ENCODE measurements at places on chromosomes 3 and 15. TPM values are rescaled to one million over a fixed set of nuclear protein-coding genes. Genes with fewer than 3 reads are reported as not detected.

- no peak overlapping the region for H3K27ac ChIP-seq
- H3K4me3 ChIP-seq, result no peak overlapping the region
- H3K4me1 ChIP-seq, result no peaks in the 10 kb centered on the region
- H3K36me3 ChIP-seq, result no peaks in the 10 kb centered on the region
- H3K27me3 ChIP-seq, result no peaks in the 10 kb centered on the region
These were observed 81.5 kb upstream of the AKAP13 start for GRCh38 chr15:85298941-85299340.

- H3K27me3 ChIP-seq, result peaks cover 3% of the 10 kb centered on the region
- H3K36me3 ChIP-seq, result no peaks in the 10 kb centered on the region
- no peaks in the 10 kb centered on the region for H3K4me1 ChIP-seq
- H3K4me3 ChIP-seq, result peak within 1 kb of the TSS; percentile 44
- no peak within 1 kb of the TSS for H3K27ac ChIP-seq
- no peak for DNase-seq
These were observed at the start of gene ENTPD3 for GRCh38 chr3:40387001-40387894. ENTPD3 (plus strand) TSS chr3:40387184; CDS start chr3:40388058, 874 bp downstream.

DNA sequence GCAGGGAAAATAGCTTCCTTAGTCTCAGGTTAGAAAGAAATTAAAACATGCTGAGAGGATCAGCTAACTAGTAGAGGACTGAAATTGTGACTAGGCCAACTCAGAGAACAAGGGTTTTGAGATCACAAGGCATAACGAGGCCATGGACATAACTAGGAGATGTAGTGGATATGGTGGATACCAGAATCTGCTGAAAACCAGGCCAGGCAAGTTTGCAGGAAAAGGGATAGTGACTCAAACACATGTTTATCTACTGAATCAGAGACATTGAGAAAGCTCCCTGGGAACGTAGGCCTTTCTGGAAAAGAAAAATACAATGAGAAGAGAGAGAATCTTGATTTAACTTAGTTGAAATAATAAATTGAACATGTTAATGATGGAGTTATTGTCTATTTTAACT lies 326.5 kb upstream of the GBE1 start:
- peak; percentile 10 for DNase-seq
- H3K27ac ChIP-seq, result no peak overlapping the region
- no peak overlapping the region for H3K4me3 ChIP-seq
- H3K4me1 ChIP-seq, result no peaks in the 10 kb centered on the region

Gene CDHR4
- not detected for total RNA-seq

GRCh38 chr3:107855710-107856109 lies 235.1 kb downstream of the CD47 start:
- no peak for DNase-seq
- H3K4me3 ChIP-seq, result no peak overlapping the region
- H3K27me3 ChIP-seq, result no peaks in the 10 kb centered on the region
- no peaks in the 10 kb centered on the region for H3K36me3 ChIP-seq
- H3K27ac ChIP-seq, result no peak overlapping the region
- no peaks in the 10 kb centered on the region for H3K4me1 ChIP-seq

DNA sequence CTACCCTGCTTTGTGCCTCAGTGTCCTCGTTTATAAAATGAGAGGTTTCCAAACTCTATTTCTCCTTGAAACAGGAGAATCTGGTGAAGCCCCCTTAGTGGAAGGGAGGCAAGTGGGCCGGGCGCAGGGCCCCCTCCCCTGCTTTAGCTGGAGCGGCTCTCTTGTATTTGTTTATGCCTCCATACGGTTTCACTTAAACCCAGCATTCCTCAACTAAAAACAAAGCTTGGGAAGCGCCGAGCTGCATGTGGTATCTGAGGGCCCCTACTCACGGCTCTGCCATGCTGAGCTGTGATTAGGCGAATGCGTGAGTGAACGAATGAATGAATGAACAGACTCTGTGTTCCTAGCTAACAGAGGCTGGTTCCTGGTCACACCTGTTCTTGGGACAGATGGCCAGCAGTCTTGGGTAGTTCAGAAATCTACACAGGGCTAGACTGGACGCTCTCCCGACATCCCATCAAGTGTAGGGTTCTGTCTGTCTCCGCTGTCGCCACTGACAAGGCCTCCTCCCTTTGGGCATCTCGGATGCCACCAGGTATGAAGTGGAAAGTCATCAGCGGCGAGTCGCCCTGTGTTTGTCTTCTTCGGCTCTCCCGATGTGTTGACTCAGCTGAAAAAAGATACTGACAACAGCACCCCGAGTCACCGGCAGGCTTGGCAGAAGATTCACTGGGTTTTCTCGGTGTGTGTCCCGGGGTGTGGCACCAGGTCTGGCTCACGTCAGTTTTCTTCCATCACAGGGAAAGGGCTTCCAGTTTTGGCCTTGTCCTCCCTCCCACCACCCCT lies 42.4 kb upstream of the VPS8 start:
- no peak overlapping the region for H3K4me3 ChIP-seq
- H3K27me3 ChIP-seq, result no peaks in the 10 kb centered on the region
- H3K4me1 ChIP-seq, result no peaks in the 10 kb centered on the region
- no peak overlapping the region for H3K27ac ChIP-seq

Gene GOLGA8G
- total RNA-seq, result not detected

- no peaks in the 10 kb centered on the region for H3K4me1 ChIP-seq
- no peak for DNase-seq
- H3K27me3 ChIP-seq, result no peaks in the 10 kb centered on the region
- H3K27ac ChIP-seq, result no peak overlapping the region
- no peak overlapping the region for H3K4me3 ChIP-seq
These were observed 5.5 kb downstream of the IL12A start for GRCh38 chr3:159994182-159994581.

- H3K27me3 ChIP-seq, result no peaks in the 10 kb centered on the region
- H3K36me3 ChIP-seq, result no peaks in the 10 kb centered on the region
- H3K4me1 ChIP-seq, result no peaks in the 10 kb centered on the region
- H3K27ac ChIP-seq, result no peak overlapping the region
- DNase-seq, result no peak
These were observed 509.5 kb downstream of the TBL1XR1 start for GRCh38 chr3:176687754-176688153.

- H3K27ac ChIP-seq, result no peak overlapping the region
- no peaks in the 10 kb centered on the region for H3K27me3 ChIP-seq
- no peak for DNase-seq
- no peak overlapping the region for H3K4me3 ChIP-seq
These were observed 105.4 kb downstream of the CLASP2 start for GRCh38 chr3:33612607-33613006.

Gene CSNK1G1
- 22.8 TPM for total RNA-seq

- DNase-seq, result no peak
- H3K36me3 ChIP-seq, result no peaks in the 10 kb centered on the region
- H3K27ac ChIP-seq, result peak overlapping the region; percentile 55
- H3K27me3 ChIP-seq, result no peaks in the 10 kb centered on the region
These were observed 77.5 kb upstream of the PRR23C start for GRCh38 chr3:139122221-139122581.

GRCh38 chr3:49358884-49359225 lies 702 bp upstream of the GPX1 start:
- H3K36me3 ChIP-seq, result peaks cover 3% of the 10 kb centered on the region
- H3K27me3 ChIP-seq, result no peaks in the 10 kb centered on the region
- H3K4me3 ChIP-seq, result peak overlapping the region; percentile 85
- H3K27ac ChIP-seq, result peak overlapping the region; percentile 92
- peaks cover 12% of the 10 kb centered on the region for H3K4me1 ChIP-seq

DNA sequence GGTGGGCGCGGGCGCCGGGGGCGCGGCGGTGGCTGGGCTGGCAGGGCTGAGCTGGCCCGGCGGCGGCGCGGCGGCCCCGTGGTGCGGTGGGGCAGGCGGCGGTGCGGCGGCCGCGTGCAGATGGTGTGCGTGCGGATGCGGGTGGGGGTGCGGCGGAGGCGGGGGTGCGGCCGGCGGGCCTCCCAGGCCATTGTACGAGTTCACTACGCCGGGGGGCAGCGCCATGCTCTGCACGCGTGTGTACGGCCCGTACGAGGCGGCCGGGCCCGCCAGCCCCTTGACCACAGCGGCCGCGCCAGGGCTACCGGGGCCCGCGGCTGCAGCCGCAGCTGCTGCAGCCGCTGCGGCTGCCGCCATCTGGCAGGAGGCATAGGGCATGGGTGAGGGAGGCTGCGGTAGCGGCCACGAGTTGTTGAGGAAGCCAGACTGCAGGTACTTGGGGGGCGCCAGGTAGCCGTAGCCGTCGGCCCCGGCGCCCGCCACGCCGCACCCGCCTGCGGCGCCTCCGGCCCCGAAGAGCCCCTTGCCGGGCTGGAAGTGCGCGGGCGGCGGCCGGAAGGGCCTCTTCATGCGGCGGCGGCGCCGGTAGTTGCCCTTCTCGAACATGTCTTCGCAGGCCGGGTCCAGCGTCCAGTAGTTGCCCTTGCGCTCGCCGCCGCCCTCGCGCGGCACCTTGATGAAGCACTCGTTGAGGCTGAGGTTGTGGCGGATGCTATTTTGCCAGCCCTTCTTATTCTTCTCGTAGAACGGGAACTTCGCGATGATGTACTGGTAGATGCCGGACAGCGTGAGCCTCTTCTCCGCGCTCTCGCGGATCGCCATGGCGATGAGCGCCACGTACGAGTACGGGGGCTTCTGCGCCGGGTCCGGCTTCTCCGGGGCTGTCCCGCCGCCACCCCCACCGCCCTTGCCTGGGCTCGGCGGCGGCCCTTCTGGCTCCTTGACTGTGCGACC lies 951 bp downstream of the FOXL2 start:
- peak overlapping the region; percentile 62 for H3K4me3 ChIP-seq
- H3K4me1 ChIP-seq, result peaks cover 45% of the 10 kb centered on the region
- DNase-seq, result no peak
- no peaks in the 10 kb centered on the region for H3K36me3 ChIP-seq
- peak overlapping the region; percentile 69 for H3K27ac ChIP-seq

- no peak for DNase-seq
- no peaks in the 10 kb centered on the region for H3K4me1 ChIP-seq
- H3K27me3 ChIP-seq, result no peaks in the 10 kb centered on the region
- no peak overlapping the region for H3K27ac ChIP-seq
These were observed 255.8 kb downstream of the SLCO3A1 start for GRCh38 chr15:92109191-92109873.

Gene TMEM108
- 0.41 TPM for total RNA-seq

GRCh38 chr3:56219894-56220805 lies 248.1 kb downstream of the ERC2 start:
- H3K27ac ChIP-seq, result no peak overlapping the region
- DNase-seq, result no peak
- no peaks in the 10 kb centered on the region for H3K27me3 ChIP-seq
- no peaks in the 10 kb centered on the region for H3K4me1 ChIP-seq
- no peak overlapping the region for H3K4me3 ChIP-seq

GRCh38 chr3:100097919-100098783 lies 16.1 kb downstream of the FILIP1L start:
- no peak overlapping the region for H3K4me3 ChIP-seq
- H3K36me3 ChIP-seq, result no peaks in the 10 kb centered on the region
- peaks cover 1% of the 10 kb centered on the region for H3K4me1 ChIP-seq
- H3K27me3 ChIP-seq, result no peaks in the 10 kb centered on the region

DNA sequence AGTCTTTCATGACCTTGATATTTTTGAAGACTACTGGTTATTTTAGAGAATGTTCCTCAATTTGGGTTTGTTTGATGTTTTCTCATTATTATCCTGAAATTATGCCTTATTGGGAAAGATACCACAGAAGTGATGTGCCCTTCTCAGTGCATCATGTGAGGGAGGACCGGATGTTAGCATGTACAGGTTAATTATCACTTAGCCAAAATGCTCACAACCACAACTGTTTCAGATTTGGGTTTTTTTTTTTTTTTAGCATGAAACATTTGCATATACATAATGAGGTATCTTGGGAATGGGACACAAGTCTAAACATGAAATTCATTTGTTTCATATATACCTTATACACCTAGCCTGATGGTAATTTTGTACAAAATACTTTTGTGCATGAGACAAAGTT lies 59.8 kb downstream of the PIK3R4 start:
- no peaks in the 10 kb centered on the region for H3K36me3 ChIP-seq
- DNase-seq, result no peak
- no peak overlapping the region for H3K27ac ChIP-seq
- no peaks in the 10 kb centered on the region for H3K4me1 ChIP-seq
- H3K4me3 ChIP-seq, result no peak overlapping the region

GRCh38 chr3:110929816-110930215 lies 141.8 kb upstream of the NECTIN3 start:
- H3K4me1 ChIP-seq, result no peaks in the 10 kb centered on the region
- DNase-seq, result no peak
- no peaks in the 10 kb centered on the region for H3K27me3 ChIP-seq
- no peak overlapping the region for H3K27ac ChIP-seq
- no peak overlapping the region for H3K4me3 ChIP-seq

DNA sequence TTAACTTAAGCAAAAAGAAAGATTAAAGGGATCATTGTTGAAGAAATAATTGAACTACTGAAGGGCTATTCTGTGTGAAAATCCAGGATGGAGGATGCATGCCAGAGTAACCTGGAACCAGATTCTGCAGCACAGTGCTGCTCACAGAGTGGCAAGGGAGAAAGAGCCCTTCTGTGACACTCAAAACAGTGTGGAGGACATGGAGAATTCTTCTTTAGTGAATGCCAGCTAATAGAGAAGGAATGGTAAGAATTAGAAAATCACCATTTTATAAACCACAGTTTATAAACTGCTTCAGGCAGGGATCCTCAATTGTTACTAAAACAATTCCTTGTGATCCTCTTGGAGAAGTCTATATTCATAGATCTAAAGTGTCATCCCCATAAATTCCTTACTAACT lies 70.4 kb upstream of the ARHGEF26 start:
- no peak overlapping the region for H3K4me3 ChIP-seq
- H3K36me3 ChIP-seq, result no peaks in the 10 kb centered on the region
- no peak overlapping the region for H3K27ac ChIP-seq
- no peaks in the 10 kb centered on the region for H3K27me3 ChIP-seq

GRCh38 chr15:47388299-47388698 lies 329.0 kb upstream of the SEMA6D start:
- no peak for DNase-seq
- H3K27me3 ChIP-seq, result no peaks in the 10 kb centered on the region
- no peak overlapping the region for H3K4me3 ChIP-seq
- no peak overlapping the region for H3K27ac ChIP-seq
- no peaks in the 10 kb centered on the region for H3K36me3 ChIP-seq

Gene ANKRD63
- total RNA-seq, result 0.72 TPM

DNA sequence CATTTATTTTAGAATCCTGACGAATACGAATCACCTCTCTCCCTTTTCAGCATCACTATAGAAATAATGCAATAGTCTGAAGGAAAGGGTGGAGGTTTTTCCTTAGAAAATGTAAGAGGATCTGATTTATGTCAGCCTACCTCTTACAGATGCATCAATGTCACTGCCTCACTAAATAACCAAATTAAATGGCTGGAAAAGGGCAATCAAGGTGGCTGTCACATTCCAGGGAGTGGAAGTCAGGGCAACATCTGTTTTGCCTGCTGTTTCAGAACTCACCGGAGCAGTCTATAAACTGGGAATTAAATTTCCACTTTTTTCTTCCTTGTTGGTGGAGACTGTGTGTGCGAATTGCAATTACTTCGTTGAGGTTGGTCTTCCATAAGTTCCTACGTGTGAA lies 299.3 kb upstream of the PDZRN3 start:
- no peak overlapping the region for H3K27ac ChIP-seq
- H3K4me1 ChIP-seq, result no peaks in the 10 kb centered on the region
- no peak for DNase-seq
- no peaks in the 10 kb centered on the region for H3K27me3 ChIP-seq
- no peaks in the 10 kb centered on the region for H3K36me3 ChIP-seq

Gene SCN11A
- total RNA-seq, result not detected
